ENCODE measurements at places on chromosomes 7 and 10.

GRCh38 chr7:50152486-50152885, 59.4 kb upstream of the ZPBP start:
- no peak for DNase-seq

- no peak for DNase-seq
Observed at GRCh38 chr10:17801507-17801906, 7.6 kb upstream of the MRC1 start.

- DNase-seq = peak; percentile 14
Observed at GRCh38 chr7:152860310-152860709, 100.8 kb downstream of the ACTR3B start.

DNA sequence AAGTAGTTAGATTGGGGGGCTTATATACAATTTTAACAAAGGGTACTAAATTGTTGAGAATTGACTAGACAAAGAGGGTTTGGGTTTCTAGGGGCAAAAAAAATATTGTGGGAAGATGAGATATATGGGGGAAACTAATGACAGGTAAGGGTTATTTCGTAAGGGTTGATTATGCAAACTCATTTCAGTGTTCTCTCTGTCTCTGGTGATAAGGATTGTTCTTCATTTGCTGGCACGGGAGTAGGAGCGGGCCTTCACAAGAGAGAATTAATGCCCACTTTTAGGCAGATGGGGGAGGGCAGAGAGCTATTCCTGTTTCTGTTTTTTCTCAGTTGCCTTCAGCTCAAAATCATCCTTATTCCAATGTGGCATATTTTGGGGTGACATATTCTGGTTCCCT, 258.4 kb downstream of the EXOC4 start:
- no peak for DNase-seq

DNA sequence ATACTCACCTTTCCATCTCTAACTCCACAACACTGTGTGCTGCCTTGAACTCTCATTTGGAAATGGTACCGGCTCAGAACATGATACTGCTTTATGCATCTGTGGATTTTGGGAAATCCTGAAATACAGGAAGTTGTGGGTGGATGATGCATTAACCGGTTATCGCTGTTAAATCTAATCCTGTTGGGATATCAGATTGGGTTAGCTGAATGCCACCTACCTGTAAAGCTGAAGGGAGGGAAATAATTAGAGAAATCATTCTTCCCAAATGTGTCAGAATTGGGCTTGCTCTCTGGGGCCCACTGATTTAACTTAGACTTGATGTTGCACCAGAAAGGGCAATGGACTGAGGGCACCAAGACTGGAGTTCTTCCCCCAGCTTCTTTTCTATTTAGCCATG, 54.0 kb downstream of the CH25H start:
- DNase-seq = peak; percentile 12
